Activated CD4-positive, alpha-beta T cell treated with anti-CD3 and anti-CD28 coated beads for 24 hours (primary cell): ENCODE measurements at places on chromosomes 16 and 17.

GRCh38 chr17:81395600-81396277, 482 bp downstream of the BAHCC1 start:
- no peak for DNase-seq

DNA sequence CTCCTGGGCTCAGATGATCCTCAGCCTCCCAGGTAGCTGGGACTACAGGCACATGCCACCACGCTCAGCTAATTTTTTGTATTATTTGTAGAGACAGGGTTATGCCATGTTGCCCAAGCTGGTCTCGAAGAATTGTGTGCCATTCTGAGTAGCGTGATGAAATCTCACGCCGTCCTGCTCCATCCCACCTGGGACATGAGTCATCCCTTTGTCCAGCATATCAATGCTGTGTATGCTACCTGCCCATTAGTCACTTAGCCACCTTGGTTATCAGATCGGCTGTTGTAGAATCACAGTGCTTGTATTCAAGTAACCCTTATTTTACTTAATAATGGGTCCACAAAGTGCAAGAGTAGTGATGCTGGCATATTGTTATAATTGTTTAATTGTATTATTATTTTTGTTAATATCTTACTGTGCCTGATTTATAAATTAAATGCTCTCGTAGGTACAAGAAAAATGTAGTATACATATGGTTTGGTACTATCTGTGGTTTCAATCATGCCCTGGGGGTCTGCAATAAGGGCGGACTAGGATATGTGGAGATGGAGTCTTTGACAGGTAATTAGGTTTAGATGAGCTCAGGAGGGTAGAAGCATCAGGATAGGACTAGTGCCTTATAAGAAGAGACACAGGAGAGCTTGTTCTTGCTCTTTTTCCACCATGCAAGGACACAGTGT, 26.6 kb upstream of the SLC13A2 start:
- no peak for DNase-seq

- DNase-seq = peak; percentile 10
Measured at GRCh38 chr16:30748634-30749445, 615 bp downstream of the PHKG2 start.

GRCh38 chr17:72422505-72423285, 301.9 kb downstream of the SOX9 start:
- no peak for DNase-seq

DNA sequence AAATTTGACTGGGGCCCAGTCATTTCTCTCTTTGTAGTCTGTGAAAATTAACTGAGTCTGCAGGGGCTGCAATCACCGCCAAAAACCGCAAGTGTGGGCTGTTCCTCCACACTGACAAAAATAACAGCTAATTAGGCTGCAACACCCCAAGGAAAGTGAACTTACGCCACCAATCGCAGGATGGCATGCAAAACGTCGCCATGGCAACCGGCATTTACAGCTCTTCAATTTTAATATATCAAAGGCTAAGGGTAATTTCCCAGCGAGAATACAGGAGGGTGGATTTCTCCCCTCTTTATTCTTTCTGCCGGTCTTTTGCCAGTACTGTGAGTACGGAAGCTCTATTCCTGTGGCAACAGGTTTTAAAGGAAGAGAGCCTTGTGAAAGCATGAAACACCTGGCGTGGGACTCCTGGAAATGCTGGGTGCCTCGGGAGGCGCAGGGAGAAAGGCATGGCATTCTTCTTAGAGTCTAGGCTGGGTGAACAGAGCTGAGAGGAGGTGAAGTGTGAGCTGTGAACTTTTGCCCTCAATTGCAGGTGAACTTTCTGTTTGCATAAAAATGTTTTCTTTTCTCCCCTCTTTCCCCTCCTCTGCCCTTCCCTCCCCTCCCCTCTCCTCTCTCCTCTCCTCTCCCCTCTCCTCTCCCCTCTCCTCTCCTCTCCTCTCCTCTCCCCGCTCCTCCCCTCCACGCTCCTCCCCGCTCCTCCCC, 399.7 kb downstream of the XYLT1 start:
- peak; percentile 78 for DNase-seq

DNA sequence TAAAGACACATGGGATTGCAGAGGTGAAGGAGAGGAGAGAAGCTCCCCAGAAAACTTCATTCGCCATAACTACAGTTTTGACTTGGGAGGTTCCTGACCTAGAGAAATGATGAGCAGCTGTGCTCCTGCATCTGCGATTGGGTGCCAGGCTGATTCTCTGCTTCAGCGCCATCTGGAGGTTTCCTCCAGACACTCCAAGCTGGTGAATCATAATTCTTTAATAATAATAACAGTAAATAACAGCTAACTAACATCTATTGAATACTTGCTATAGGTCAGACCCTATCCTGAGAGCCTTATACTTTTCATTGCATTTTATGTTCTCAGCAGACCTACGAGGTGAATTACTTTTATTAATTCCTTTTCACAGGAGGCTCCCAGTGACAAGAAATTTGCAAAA, 575.8 kb downstream of the TOX3 start:
- DNase-seq = no peak

- DNase-seq = no peak
Measured at GRCh38 chr16:84841787-84842300, 22.1 kb downstream of the CRISPLD2 start.

GRCh38 chr17:49076573-49077384, 55.8 kb upstream of the B4GALNT2 start:
- no peak for DNase-seq

DNA sequence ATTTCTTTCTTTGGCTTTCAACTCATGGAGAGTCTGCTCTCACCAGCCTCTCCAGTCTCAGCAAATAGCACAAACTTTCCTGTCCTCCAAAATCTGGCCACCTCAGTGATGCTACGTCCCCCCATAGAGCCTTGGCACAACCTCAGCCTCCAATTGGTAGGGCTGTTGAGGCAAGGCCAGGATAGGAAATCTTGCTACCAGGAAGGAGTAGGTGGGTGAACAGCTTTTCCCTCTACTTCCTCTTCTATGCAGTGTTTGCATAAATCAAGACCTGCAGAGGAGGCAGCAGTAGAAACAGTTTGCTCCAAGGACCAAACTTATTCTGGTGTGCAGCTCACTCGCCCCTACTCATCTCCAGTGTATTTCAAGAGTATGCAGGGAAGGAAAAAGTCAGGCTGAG, 701 bp upstream of the DPEP2 start:
- no peak for DNase-seq

DNA sequence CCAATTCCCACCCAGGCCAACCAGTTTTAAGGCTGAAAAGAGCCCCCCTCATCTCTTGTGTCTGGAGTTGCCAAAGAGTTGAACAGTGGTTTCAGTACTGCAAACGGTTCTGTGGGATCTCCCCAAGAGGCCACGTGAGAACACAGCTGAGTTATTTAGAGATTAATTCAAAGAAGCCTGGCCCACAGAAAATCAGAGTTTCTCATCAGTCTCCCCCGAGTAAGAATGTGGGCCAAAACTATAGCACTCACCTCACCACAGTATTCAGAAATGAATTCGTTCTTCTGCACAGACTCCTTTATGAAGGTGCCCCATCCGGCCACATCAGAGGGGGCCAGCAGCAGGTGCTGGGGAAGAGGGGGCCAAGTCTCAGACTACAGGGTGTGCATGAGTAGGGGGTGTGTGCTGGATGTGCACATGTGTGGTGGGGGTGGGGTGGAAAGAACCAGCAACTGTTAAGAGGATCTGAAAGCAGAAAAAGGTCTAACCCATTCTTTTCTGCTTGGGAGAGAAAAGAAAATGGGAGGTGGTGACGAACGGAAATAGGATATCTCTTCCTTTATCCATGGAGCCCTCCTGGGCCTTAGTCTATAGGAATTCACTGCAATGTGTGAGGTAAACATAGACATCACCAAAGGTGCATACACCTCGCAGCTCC, 22.6 kb downstream of the CNTNAP1 start:
- peak; percentile 23 for DNase-seq

GRCh38 chr16:29962344-29962994, 590 bp downstream of the TMEM219 start:
- DNase-seq = no peak

DNA sequence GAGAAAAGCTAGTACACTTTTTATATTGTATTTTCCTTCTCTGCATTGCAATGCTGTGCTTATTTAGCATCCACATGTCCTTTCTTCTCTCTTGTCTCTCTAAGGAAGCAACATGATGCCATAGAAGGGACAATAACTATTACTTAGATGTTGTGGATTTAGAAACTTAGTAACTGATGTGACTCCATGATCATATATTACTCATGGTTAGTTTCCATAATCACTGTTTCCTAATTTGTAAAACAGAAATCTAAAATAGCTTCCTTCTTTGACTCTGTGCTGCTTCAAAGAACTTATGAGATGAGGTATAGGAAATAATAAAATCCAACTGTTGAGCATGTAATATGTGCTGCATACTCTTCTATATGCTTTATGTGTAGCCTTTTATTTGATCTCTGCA, 6.6 kb upstream of the ABCA5 start:
- no peak for DNase-seq

DNA sequence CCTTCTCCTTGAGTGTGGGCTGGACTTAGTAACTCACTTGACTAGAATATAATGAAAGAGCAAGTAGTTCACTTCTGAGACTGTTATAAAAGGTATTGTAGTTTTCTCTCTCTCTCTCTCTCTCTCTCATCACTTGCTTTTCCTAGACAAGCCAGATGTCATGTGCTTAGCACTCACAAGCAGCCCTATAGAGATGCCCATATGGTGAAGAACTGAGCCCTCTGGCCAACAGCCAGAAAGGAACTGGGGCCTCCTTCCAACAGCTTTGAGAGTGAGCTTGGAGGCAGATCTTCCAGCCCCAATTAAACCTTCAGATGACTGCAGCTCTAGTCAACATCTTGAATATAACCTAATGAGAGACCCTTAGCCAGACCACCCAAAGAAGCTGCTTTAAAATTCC, 440.5 kb downstream of the GRIN2A start:
- no peak for DNase-seq

GRCh38 chr16:116015-116414, 22.5 kb downstream of the NPRL3 start:
- DNase-seq = no peak

DNA sequence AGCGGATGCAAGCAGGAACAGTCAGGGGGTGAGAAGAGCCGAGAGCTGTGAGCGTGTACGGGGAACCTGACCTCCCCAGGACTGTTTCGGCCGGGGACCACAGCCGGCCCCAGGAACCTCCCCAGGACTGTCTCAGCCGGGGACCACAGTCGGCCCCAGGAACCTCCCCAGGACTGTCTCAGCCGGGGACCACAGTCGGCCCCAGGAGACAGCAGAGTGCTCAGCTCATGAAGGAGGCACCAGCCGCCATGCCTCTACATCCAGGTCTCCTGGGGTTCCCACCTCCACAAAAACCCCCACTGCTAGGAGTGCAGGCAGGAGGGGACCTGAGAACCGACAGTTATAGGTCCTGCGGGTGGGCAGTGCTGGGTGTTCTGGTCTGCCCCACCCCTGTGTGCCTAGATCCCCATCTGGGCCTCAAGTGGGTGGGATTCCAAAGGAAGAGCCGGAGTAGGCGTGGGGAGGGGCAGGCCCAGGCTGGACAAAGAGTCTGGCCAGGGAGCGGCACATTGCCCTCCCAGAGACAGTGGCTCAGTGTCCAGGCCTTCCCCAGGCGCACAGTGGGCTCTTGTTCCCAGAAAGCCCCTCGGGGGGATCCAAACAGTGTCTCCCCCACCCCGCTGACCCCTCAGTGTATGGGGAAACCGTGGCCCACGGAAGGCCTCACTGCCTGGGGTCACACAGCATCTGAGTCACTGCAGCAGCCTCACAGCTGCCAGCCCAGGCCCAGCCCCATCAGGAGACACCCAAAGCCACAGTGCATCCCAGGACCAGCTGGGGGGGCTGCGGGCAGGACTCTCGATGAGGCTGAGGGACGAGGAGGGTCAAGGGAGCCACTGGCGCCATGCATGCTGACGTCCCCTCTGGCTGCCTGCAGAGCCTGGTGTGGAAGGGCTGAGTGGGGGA, 4.3 kb downstream of the RHBDF1 start:
- DNase-seq = no peak

GRCh38 chr16:78437352-78437968, 338.0 kb downstream of the WWOX start:
- DNase-seq = peak; percentile 7

- DNase-seq = no peak
Measured at GRCh38 chr16:71436473-71436872, 5.4 kb downstream of the TLE7 start.

DNA sequence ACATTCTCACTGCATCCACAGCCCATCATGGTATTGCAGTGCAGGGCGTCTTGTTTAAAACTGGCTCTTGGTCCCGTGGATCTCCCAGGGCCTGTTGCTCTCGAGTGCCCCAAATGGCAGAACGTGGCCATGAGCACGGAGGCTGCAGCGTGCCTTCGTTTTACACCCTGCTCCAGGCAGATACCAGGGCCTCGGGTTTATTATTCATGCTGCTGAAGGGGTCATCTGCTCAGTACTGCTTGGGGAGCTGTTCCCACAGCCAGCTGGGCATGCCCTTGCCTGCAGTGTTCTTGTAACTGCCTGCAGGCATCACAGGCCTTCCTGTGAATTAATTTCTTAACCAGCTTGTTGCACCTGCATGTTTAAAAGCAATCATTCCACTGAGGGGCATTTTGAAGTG, 129.7 kb upstream of the CHMP6 start:
- no peak for DNase-seq

DNA sequence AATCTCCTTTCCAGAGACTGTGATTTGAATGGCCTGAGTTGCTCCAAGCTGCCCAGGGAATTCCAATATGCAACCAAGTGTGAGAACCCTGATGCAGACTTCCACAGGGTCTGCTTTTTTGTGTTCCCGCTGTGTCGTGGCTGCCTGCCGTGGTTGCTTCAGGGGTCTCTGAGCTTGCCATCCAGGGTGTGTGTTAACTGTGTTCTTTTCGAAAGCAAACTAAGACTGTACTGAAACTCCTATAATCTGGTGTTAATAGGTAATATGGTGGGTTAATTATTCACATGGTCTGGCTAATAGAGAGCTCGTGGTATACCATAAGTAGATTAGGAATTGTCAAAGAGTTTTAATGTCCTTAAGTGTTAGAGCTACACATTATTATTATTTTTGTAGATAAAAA, 20.7 kb downstream of the UBN1 start:
- DNase-seq = no peak

DNA sequence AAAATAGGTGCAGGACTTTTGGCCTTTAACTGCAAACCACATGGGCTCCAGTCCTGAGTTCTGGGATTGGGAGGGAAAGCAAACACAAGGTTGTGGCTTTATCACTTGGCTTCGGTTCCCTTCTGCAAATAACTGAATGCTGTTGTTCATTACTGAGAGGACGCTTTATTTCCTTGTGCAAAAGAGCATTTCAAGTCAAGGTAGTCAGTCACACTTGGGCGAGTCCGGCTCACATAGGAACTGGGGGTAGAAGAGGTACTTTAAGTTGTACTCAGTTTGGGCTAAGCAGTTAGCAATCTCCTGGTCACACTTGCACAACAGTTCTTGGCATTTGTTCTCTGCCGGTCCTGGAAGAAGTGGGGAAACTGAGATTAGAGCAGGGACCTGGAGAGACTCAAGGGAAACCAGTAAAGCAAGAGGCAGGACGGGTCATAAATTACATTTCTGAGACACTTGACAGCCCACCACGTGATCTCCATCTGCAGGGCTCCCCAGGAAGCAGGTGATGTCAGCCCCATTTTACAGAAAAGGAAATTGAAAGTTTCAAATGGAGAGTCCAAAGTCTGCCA, 21.6 kb downstream of the PLA2G10 start:
- no peak for DNase-seq

- DNase-seq = no peak
Measured at GRCh38 chr16:57235128-57236021, 9.7 kb upstream of the ARL2BP start.

GRCh38 chr16:89629827-89630610, 16.6 kb downstream of the DPEP1 start:
- DNase-seq = no peak

GRCh38 chr16:54080524-54081008, 206.0 kb downstream of the IRX3 start:
- no peak for DNase-seq

GRCh38 chr16:48365601-48366164, 19.5 kb downstream of the SIAH1 start:
- DNase-seq = peak; percentile 75
